ENCODE measurements at places on chromosomes 7 and 10.
A peak's percentile ranks its signal among the peaks of the same experiment; 100 is the strongest.

DNA sequence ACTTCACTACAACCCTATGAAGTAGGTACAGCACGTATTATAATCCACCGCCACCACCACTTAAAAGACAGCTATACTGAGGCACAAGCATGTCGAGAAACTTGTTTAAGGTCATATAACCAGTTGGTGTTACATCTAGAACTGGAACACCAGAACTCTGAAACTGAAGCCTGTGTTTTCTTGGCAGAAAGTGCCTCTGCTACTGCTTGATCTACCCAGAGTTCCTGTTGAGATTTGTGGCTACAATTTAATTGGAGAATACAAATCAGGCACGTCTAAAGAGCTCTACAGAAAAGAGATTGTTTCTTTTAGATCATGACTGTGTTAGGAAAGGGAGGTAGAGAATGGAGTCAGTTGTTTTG lies 4.3 kb upstream of the ADD3 start:
- no peak for DNase-seq

DNA sequence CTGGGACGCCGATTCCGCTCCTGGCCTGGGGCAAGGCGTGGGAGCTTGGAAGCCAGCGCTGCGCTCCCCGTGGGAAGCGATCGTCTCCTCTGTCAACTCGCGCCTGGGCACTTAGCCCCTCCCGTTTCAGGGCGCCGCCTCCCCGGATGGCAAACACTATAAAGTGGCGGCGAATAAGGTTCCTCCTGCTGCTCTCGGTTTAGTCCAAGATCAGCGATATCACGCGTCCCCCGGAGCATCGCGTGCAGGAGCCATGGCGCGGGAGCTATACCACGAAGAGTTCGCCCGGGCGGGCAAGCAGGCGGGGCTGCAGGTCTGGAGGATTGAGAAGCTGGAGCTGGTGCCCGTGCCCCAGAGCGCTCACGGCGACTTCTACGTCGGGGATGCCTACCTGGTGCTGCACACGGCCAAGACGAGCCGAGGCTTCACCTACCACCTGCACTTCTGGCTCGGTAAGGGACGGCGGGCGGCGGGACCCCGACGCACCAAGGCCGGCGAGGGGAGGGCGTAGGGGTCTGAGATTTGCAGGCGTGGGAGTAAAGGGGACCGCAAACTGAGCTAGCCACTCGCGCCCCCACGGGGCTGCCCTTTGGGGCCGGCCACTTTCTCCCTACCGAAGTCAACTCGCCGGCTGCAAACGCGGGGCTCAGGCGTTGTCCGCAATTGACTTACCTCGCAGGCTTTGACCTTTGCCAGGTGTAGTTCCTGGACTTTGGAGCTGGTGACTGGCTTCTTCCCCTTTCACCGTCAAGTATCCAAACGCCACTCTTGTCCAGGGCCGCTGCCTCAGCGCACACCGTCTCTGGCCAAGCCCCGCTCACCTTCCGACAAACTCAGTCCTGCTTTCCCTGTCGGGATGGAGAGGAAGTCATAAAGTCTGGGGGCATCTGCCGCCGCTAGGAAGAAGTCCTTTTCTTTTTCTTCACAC lies at the start of gene SCIN:
Gene SCIN, plus strand, starts transcription at position 187 of the 928 bp plus-strand sequence. Its CDS starts 67 bp downstream, at position 254.
- DNase-seq = peak; percentile 87

DNA sequence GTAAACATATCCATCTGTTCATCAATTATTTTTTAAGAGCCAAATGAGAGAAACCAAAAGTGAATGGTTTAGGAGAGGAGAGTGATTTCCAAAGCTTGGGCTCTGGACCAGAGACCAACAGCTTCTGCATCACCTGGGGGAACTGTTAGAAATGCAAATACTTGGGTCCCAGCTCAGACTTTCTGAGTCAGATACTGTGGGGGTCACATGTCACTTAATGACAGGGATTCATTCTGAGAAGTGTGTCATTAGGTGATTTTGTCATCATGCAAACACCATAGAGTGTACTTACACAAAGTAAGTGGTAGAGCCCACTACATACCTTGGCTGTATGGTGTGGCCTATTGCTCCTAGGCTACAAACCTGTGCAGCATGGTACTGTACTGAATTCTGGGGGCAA lies 128.5 kb upstream of the PRR15 start:
- DNase-seq = no peak

- no peak for DNase-seq
Observed at GRCh38 chr10:35184527-35185171, 58.0 kb downstream of the CREM start.

- DNase-seq = peak; percentile 24
Observed at GRCh38 chr10:113060201-113061053, 110.4 kb downstream of the TCF7L2 start.

DNA sequence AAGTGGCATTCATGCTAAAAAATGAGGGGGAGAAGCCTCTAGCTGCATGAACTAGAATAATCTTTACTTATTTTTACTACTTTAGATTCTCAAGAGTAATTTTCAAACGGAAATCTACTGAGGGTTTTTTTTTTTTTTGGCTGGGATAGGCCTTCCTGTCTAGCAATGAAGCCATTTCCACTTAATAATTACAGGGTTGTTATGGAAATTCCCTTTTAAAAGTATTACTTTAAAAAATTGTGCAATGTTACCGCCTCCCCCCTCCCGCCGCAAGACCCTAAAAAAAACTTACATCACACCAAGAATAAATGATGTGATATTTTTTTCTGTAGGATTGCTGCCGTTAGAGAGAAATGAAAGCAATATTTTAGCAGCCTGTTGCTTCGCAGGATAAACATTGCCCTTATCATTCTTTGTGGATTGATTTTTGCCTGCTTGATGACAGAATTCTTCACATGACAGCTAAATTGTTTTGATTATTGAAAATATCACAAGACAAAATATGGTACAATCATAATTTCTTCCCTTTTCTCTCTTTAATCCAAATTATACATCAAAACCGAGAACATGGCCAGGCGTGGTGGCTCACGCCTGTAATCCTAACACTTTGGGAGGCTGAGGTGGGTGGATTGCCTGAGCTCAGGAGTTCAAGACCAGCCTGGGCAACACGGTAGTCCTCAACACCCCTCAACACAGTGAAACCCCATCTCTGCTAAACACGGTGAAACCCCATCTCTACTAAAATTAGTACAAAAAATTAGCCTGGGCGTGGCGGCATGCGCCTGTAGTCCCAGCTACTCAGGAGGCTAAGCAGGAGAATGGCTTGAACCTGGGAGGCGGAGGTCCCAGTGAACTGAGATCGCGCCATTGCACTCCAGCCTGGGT lies 32.8 kb downstream of the ARL4A start:
- no peak for DNase-seq

GRCh38 chr7:5420067-5420880 lies 3.4 kb downstream of the TNRC18 start:
- DNase-seq = no peak

DNA sequence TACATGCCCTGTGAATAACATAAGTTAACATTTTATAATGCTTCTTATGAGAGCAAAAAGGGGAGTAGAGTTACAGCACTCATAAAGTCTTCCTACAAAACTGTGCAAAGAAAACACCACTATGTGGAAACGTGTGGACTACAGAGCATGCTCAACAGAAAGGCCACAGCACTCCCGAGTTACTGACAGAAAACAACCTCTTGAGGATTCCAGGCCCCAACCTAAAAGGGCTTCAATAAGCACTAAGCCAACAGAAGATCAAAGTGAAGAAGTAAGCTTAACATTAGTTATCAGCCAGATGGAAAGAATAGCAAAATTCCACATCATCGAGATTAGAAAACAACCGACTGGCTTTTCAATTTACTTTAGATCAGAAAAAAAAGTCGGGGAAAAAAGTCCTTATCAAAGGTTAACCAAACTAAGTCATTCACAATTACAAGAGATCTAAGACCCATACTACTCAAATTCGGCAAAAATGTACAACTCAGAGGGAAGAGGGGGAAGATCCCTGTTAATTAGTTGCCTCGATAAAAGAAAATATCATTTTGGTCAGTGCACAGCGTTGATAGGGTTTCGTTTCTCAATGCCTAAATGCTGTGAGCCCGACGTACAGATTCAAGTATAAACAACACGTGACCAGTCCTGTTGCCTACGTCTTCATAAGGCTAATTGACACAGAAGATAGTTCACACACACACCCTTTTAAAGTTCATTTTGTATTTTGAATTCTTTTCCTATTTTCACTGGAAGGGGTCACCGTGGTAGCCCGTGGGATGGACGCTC lies 1.4 kb downstream of the KBTBD2 start:
- DNase-seq = peak; percentile 85

DNA sequence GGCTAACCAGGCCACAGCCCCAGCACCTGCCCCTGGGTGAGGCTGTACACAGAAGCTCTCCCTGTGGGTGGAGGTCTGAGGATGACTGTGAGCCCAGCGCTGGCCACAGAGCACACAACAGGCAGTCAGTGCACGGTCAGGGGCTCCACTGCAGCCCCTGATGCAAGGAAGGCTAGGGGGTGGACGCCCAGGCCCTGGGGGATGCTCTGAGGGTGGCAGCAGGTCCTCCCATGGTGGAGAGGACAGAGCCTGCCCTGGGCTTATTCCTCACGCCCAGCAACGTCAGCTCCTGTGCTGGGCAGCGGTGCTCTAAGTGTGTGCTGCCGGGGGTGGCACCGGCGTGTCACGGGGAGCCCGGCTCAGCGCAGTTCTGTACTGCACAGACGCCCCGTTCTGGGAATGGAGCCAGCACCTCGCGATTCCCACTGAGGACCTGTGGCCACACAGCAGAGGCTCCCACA lies 223.2 kb downstream of the MAD1L1 start:
- DNase-seq = no peak

- peak; percentile 44 for DNase-seq
Observed at GRCh38 chr7:91127959-91128358, 136.3 kb upstream of the FZD1 start.

- DNase-seq = no peak
Observed at GRCh38 chr7:110962826-110963225, 128.1 kb upstream of the LRRN3 start.

- no peak for DNase-seq
Observed at GRCh38 chr7:80889525-80889924, 29.3 kb downstream of the SEMA3C start.

GRCh38 chr10:27242951-27243551 lies 2.5 kb upstream of the ACBD5 start:
- peak; percentile 66 for DNase-seq

DNA sequence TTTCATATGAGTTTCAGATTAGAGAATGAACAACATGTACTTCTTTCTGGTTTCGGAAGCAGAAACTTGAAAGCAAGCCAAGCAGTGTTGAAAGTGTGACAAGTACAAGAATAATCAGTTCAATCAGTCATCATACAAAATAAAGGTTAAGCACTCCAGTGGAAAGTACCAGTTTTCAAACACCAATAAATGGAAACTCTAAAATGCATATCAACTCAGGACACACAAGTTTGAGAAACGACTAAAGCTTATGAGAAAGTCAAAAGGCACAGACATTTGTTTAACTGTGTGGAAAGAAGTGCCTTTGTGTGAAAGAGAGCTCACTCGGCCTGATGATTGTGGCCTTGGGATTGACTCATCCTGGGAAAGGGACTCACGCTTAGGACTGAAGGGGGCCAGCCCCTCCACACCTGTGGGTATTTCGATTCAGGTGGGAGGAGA lies 60.6 kb upstream of the AKR1C1 start:
- peak; percentile 37 for DNase-seq

DNA sequence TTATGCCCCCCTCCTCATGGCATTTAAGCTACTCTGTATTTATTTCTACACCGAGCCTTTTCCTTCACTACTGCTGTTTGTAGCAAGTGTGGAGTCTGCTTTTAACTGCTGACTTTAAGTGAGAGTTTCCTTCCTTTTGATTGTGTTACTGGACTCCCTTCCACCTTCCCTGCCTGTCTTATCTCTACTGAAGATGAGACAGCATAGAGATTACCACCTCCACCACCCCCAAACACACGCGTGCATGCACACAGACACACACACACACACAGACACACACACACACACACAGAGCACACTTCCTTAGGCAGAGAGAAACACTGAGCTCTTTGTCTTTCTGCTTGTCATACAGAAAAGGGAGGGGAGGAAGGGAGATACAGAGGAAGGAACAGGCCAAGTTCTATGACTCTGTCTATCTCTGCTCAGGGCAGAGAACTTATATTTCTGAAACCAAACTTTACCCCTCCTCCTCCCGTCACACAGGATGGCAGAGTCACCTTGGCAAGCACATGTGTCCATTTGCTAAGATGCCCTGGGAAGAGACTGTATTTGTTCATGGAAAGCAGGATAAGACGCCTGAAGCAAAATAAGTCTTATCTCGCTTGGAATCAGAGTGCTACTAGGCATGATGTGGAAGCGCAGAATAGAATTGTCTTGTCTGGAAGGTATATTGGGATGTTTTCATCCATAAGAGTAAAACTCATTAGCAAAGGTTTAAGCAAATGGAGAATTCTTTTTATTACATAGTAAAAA lies 81.8 kb upstream of the CAV2 start:
- DNase-seq = no peak

DNA sequence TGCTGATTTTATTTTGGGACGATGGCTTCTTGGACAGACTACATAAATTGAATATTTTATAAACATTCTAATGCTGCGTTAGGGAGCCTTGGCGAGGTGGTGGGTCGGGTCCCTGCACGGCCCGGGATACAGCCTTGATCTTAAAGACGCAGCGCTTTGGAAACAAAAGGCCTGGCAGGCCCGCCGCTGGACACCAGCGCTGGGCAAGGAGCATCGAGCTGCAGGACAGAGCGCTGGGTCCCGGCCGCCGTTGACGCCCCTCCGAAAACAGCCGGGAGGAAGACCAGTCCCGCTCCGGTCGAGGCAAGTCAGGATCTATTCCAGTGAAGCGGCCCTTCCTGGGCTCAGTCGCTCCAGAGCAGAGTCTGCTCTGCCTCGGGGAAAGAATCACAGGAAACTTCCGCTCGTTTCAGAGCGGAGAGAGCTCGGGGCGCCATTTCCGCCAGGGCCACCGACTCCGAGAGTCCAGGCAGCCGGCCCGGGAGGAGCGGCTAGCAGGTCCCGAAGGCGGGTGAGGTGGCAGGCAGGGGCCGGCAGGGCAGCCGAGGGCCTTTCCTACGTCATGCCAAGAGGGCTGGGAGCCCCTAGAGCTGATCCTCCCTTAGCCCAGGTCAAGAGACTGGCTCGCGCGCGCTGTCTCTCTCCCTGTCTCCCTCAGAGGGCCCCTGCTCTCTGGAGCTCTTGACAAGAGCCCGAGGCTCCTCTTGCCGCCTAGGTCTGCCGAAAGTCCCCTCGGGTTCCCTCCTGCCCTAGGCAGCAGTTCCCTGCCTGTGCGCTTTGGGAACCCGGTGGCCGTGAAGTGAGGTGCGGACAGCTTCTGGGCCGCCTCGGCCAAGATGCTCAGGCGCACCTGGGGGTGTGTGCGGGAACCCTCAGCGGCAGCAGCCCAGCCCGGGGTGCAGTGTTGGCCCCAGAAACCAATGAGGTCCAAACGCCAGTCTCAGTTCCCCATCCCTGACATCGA lies 1.4 kb upstream of the DRGX start:
- no peak for DNase-seq

DNA sequence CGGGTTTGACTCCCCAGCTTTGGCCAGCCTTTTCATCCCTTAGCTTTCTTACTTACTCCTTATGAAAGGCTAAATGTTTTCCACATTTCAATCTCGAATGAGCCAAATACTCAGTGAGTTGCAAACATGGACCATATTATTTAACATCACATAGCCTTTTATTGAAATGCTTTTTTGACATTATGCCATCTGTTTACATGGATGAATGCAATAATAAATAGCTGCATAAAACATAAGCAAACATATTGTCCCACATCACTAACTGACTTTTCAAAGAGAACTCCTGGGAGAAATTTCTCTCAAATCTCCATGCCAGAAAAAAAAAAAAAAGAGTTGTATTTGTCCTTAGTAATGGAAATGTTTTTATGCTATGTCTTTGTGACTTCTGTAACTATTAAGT lies 134.9 kb downstream of the LSMEM1 start:
- no peak for DNase-seq
